Cerebellar cortex (tissue), 1 donor: ENCODE measurements at places on chromosomes 3 and 15.

GRCh38 chr3:72123908-72124441, 339.0 kb upstream of the PROK2 start:
- DNase-seq: no peak

- no peak for DNase-seq
Observed at GRCh38 chr15:48397841-48398240, 66.6 kb downstream of the DUT start.

GRCh38 chr3:182981038-182981380, 671 bp upstream of the DCUN1D1 start:
- DNase-seq: no peak

GRCh38 chr15:101188637-101189408, 63.0 kb downstream of the CHSY1 start:
- no peak for DNase-seq

GRCh38 chr15:85010386-85011159, 28.9 kb downstream of the PDE8A start:
- no peak for DNase-seq

DNA sequence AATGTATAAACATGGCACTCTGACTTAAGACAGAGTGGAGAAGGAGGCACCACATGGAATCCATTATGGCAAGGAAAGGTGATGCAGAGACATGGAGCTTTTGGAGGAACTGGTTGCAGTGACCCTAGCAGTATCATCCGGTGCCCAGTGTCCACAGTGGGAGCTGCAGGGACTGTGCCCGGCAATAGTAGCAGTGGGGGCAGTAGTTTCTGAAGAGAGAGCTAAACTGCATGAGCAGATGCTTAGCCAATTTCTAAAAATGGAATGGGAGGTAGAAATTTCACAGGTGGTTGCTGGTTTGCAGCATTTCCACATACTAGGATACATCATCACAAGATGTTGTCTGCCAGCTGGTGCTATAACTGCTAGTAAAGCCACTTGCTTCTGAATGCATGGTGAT, 7.8 kb upstream of the TM2D3 start:
- DNase-seq: no peak
